Head of caudate nucleus (tissue), 42 donors: ENCODE measurements at places on chromosomes 2 and 18.

DNA sequence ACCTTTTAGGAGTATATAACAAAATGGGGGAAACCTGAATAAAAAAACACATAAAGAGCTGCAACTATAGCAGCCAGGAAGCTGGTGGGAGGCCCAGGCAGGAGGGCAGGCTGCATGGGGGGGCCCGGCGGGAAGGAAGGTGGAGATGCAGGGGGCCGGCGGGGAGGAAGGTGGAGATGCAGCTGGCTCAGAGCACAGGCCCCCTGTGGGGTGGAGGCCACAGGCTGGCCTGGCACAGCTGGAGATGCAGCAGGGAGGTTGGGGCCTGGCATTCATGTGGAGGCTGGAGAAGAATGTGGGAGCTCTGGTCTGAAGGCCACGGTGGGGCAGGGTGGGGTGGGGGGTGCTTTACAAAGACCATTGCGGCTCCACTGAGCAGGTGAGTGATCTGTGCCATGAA, 31.4 kb downstream of the FAM228A start:
- DNase-seq, result no peak

GRCh38 chr18:5604778-5605177, 61.0 kb upstream of the EPB41L3 start:
- no peak for DNase-seq

DNA sequence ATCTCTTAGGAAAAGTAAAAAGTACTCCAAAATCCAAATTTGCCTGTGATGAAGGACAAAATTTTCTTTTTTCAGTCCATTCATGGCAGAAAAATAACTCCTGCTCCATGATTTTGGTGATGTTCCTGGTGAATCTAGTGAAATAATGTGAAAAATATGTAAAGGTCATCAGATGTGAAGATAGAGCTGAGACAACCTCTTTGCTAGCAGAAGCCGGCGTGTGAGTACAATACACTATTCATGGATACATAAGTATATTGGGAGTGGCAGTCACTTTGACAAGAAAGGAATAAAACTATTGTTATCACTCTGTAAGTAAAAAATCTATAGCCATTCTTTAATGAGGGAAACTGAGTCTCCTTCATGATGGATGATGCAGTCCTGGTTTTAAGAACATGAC, 6.3 kb upstream of the SLC1A4 start:
- no peak for DNase-seq

DNA sequence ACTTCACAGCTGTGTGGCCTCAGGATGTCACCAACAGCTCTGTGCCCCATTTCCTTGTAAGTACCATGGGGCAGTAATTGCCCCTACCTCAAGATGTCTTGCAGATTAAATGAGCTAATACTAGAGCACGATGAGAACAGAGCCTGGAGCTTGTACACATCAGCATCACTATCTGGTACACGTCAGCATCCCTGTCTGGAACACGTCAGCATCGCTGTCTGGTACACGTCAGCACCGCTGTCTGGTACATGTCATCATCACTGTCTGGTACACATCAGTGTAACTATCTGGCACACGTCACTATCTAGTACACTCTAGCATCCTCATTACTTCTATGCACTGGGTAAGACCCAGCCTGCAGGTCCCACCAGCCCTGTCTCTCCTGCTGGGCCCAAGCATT, 37.2 kb downstream of the AQP12A start:
- no peak for DNase-seq

DNA sequence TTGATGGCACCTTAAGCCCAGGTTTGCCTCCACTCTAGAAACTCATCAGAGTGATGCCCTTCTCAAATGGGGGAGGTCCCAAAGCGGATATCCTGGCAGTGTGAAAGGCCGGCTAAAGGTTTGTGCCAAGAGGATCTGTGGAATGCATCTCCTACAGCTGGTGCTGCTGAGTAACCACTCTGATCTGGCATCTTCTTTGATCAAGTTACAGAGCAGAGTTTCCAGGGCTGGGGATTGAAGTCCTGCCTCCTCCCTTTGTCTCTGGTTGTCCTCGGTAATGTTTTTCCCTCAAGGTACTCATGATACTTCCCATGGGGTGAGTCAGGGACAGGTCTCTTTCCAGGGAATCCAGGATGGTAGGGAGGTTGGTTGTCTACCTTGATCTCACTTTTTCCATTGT, 24.6 kb downstream of the PRKRA start:
- no peak for DNase-seq

- no peak for DNase-seq
These were observed 271.4 kb downstream of the ZEB2 start for GRCh38 chr2:144248350-144249034.

DNA sequence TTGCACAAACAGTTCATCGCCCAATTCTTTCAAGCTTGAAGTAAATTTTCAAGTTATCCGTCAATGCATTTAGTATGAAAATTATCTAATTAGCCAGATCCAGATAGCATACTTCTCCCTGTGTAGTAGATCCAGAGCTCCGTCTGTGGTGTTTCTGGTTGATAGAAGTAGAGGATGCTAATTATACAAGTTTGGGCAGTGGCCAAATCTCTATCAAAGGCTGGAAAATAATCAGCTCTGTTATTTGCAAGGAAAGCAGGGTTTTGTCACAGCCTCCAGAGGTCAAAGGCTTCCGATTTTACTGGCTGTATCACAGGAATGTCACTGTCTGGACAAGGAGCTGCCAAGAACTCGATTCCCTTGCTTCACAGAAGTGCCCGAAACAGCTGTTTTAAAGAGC, 28.6 kb downstream of the LRRC30 start:
- no peak for DNase-seq

DNA sequence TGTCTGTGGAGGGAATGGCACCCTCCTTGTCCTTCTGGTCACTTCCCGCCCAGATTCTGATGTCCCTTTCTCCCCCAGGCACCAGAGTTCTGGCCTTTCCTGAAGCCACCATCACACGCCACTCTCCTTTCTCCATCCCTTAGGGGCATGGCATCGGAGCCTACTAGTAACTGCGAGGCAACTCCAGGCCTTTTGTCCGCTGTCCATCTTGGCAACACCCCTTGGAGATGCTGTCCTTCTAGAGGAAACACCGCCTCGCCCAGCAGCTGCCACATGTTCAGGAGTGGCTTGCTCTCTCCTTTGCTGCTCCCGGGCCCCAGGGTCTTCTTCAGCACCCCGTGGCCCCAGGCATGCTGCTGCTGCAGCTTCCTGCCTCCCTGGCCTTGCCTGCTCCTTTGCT, 267.0 kb downstream of the SRBD1 start:
- no peak for DNase-seq

- DNase-seq, result no peak
These were observed 110.9 kb downstream of the STRN start for GRCh38 chr2:36855429-36855828.

GRCh38 chr2:240387669-240388358, 47.6 kb upstream of the GPC1 start:
- peak; percentile 68 for DNase-seq

- DNase-seq, result peak; percentile 69
These were observed 65.7 kb downstream of the LRRTM1 start for GRCh38 chr2:80238692-80239469.

- no peak for DNase-seq
These were observed 37.5 kb upstream of the STK17B start for GRCh38 chr2:196208915-196209314.

GRCh38 chr18:60962625-60963024, 370.6 kb upstream of the CDH20 start:
- no peak for DNase-seq

- no peak for DNase-seq
These were observed 13.4 kb upstream of the SPATA3 start for GRCh38 chr2:230982528-230982927.

- DNase-seq, result no peak
These were observed 11.2 kb upstream of the CYP27C1 start for GRCh38 chr2:127231130-127231865.

DNA sequence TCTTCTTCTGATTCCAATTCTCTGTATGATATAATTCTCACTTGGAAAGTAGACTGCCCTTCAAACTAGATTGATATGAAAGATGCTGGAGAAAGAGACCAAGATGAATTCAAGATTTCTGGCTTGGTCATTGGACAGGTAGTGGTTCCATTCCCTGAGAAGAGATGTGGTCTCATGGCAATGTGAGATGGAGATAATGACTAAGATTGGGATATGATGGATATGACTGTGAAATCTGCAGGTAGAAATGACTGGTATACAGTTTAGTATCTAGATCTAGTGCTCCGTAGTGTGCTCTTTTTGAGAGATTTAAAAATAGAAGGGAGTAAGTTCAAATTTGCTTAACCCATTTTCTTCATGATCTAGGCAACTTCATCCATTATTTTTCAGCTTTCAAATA, 425.4 kb upstream of the TRIB2 start:
- no peak for DNase-seq

- DNase-seq, result no peak
These were observed 89.0 kb downstream of the KCTD1 start for GRCh38 chr18:26459340-26459739.
